ENCODE measurements at places on chromosomes 6 and 20.

- DNase-seq = no peak
Measured at GRCh38 chr6:135306740-135307420, 125.8 kb downstream of the MYB start.

- no peak for DNase-seq
Measured at GRCh38 chr6:127186889-127187288, 68.4 kb downstream of the RSPO3 start.

- DNase-seq = no peak
Measured at GRCh38 chr6:6058054-6058444, 51.3 kb upstream of the NRN1 start.

- no peak for DNase-seq
Measured at GRCh38 chr20:64010711-64011237, 25.2 kb upstream of the C20orf204 start.

DNA sequence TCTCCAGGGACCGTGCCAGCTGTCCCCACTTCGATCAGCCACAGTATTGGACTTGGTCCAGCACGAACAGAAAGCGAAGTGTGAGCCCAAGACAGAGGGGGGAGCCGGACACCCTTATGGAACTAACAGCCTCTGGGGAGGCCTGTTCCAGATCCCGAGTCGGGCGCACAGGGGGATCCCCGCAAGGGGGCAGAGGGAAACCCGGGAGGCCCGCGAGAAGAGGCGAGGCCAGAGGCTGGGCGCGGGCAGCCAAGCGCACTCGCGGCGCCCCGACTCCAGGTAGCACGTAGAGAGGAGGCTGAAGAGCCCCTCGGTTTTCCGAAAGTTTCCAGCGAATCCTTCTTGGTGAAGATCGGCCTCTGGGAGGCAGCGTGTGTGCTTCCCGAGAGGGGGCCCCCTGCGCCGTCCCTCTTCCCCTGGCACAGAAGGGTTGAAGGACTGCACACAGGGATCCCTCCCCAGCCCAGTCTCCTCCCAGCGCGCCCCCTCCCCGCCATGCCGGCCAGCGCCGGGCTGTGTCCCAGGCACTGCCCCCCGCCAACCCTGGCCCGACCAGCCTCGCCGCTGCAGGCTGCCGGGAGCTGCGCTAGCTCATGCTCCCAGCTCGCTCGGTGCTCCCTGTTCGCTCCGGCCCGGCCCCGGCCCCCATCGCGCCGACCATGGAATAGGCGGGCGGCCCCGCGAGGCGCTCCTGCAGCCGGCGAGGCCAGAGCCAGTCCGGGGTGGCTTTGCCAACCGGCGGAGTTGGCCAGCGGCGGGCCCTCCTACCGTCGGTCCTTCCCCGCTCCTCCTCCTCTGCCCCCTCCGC is 577 bp upstream of the SLC24A3 start:
- DNase-seq = no peak

GRCh38 chr6:147514831-147515230 is 6.3 kb downstream of the SAMD5 start:
- DNase-seq = no peak

DNA sequence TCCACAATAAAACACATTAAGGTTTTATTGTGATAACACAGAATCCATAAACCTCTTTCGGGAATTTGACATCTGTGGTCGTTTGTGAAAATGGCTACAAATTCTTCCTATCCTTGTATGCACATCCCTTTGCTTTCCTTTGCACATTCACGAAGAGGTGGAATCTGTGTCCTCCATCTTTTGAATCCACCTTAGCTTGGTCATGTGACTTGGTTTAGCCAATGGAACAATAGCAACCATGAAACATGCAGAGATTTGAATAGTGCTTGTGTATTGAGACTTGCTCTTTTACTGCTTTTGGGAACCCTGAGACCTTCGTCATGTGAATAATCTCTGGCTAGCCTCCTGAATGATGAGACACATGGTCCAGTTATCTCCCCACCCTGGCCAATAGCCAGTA is 49.7 kb upstream of the NOP56 start:
- DNase-seq = no peak

DNA sequence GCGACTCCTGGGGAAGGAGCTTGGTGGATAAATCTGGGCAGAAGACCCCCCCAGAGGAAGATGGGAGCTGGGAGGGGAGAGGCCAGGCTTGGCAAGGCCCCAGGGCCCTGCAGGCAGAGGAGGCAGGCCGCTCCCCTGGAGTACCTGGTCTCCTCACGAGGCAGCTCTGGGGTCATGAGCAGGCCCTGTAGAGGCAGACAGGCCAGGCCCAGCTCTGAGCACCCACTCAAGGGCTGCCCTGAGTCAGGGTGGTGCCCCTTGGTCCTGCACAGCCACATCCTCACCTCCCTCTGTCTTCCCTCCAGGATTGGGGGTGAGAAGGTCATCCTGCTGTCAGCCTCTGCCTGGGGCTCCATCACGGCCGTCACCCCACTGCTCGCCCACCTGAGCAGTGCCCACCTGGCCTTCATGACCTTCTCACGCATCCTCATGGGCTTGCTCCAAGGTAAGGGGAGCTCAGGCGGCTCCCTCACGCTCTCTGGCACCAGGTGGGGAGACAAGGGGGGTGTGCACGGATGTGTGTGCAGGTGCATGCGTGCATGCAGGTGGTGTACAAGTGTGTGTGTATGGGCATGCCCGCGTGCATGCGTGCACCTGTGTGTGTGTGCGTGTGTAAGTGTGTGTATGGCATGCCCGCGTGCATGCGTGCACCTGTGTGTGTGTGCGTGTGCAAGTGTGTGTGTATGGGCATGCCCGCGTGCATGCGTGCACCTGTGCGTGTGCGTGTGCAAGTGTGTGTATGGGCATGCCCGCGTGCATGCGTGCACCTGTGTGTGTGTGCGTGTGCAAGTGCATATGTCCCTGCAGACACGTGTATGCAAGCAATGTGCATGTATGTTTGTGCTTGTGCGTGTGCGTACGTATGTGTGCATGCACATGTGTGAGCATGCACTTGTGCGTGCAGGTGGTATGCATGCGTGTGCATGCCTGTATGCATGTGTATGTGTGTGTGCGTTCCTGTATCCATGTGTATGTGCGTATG is 4.9 kb downstream of the SLC17A9 start:
- no peak for DNase-seq

DNA sequence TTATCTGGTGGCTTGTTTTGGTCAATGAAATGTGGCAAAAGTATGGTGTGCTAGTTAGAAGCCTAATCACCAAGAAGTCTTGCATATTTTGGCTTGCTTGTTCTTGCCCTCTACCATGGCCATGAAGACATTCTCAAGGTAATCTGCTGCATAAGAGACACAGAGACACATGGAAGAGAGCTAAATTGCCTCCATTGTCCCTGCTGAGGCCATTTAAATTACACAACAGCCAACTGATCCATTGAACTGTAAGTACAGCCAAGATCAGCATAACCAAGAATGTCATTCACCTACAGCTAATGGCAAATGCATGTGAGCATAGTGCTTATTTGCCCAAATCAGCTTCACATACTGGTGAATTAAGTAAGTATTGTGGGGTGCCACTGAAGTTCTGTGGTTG is 603.8 kb downstream of the FRK start:
- no peak for DNase-seq

DNA sequence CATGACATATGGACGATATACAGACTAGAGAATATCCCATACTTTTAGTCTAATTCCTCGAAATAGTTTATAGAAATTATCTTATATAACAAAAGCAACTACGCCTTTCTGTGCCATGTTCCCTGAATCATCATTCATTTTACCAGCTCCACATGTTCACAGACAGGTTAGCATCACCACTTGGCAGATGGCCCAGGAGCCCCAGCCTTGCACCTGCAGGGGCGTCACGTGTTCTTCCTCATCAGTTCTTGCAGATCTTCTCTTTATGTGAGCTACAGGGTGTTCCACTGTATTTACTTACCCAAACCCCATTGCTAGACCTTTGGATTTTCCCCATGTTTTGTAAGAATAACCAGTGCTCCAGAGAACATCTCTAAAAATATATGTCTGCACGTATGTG is 12.6 kb upstream of the BNIP5 start:
- peak; percentile 76 for DNase-seq

DNA sequence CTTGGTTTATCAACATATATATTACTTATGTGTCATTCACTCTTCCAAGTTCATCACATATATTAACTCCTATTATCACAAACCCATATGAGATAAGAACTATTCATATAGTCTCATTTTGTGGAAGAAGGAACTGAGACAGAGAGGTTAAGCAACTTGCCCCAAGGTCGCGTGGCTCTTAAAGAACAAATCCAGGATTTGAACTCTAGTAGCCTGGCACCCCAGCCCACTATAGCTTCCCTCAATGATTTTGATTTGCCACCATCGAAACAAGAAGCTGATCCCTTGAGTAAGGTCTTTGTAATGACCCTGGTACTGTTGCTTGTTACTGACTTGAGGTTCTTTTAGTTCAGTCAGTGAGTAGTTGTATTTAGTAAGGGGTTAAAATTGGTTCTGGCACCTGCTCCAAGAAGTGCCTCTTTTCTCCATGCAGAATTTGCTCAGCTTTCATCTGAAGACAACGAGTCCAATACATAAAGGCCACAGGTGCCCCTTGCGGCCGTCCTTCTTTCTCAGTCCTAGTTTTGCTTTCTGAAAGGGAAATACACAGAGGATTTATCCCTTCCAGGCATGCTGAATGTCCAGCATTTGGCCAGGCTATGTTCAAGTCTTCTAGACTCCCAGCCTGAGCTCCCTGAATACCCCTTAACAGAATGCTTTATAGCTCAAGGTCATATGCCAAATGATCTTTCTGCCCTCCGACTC is 253.0 kb downstream of the TBC1D7 start:
- DNase-seq = no peak

- DNase-seq = no peak
Measured at GRCh38 chr20:528923-529604, 14.5 kb downstream of the CSNK2A1 start.
